Stimulated activated CD8-positive, alpha-beta memory T cell treated with anti-CD3 and anti-CD28 coated beads, Interleukin-7, amount 100 ng/mL, for 48 hours (primary cell): ENCODE measurements at places on chromosomes 3 and 15.

- DNase-seq = no peak
Measured at GRCh38 chr3:55623786-55624185, 136.7 kb upstream of the WNT5A start.

DNA sequence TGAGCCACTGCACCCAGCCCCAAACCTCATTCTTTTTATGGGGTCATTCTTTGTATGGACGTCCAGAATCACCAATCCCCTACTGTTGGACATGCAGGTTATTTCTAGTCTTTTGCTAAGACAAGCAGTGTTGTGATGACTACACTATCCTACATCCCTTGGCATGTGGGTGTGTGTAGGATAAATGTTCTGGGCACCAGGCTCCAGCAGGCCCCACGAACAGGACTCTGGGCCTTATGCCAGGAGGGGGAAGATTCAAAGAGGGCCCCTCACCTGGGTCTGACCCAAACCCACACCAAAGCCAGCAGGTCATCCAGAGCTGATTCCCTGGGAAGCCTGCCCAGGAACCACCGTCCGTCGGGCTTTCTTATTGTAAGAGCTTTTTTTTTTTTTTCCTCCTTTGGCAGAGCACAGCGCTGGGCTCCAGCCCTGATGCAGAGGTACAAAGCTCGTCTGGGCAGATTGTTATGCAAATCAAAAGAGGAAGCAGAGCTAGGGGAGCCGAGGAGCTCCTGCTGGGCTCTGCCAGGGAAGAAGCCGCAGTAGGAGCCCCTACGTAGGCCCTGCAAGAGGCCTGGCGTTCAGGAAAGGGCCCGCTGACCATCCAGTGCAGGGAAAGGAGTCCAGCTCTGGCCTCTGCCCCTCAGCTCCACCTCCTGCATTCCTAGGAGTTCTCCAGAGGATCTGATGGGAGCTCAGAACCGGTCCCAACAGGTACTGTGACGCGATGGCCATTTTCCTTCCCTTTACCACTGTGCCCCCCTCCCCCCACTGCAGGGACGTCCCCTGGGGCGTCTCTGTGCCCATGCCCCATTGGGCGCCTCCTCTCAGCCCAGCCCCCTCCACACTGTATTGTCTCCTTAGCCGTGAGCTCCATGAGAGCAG is 29.0 kb upstream of the FURIN start:
- DNase-seq = no peak

DNA sequence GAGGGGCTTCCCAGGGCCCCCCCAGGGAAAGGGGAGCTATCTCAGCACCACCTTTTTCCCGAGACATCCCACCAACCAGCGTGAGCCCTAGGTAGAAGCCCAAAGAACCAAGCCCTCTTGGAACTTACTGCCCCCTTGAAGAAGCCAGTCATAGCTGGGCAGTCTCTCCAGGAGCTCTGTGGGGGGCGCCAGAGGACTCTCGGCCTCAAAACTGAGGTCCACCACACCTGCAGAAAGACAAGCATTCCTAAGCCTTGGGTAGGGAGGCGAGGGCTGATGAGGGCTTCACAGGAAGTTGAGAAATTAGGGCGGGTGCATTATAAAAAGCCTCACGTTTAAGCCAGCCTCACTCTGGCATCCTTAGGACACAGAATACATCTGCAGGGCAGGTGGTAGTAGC is 9.0 kb downstream of the SSUH2 start:
- DNase-seq = no peak

- DNase-seq = no peak
Measured at GRCh38 chr15:93553167-93553935, 464.3 kb upstream of the RGMA start.

- no peak for DNase-seq
Measured at GRCh38 chr15:100713163-100713867, 110.9 kb downstream of the ASB7 start.

GRCh38 chr3:104717828-104718196 is 648.9 kb upstream of the ALCAM start:
- DNase-seq = no peak

- DNase-seq = no peak
Measured at GRCh38 chr3:122908251-122908650, 113.4 kb downstream of the SLC49A4 start.

DNA sequence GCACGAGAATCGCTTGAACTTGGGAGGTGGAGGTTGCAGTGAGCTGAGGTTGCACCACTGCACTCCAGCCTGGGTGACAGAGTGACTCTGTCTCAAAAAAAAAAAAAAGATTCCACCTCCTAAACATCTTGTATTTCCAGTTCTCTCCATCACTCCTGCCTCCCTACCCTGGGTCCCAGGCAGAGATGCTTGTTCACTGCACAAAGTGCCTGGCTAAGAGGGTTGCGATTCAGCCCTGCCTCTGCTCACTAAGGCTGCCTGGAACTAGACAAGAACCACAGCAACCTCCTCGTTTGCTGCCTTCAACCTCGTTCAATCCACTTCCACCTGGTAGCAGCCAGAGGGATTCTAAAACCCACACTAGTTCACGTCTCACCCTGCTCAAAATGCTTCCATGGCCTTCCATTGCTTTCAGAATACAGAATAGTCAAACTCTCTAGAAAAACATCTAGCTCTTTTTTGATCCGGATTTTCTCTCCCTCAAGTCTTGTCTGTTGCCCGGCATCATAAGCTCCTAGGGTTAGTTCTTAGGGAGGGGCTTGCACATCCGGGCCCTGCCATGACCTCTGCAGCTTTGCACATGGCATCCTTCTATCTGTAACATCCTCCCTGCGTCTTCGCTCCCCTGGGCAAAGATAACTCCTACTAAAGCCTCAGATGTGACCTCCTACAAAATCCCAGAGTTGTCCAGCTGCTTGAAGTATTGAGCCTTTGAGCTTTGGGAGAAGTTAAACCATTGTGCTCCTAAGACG is 1.0 kb upstream of the MCM2 start:
- no peak for DNase-seq

GRCh38 chr3:47359323-47359722 is 21.5 kb upstream of the PTPN23 start:
- DNase-seq = no peak

GRCh38 chr3:66723231-66723630 is 222.4 kb upstream of the LRIG1 start:
- no peak for DNase-seq

DNA sequence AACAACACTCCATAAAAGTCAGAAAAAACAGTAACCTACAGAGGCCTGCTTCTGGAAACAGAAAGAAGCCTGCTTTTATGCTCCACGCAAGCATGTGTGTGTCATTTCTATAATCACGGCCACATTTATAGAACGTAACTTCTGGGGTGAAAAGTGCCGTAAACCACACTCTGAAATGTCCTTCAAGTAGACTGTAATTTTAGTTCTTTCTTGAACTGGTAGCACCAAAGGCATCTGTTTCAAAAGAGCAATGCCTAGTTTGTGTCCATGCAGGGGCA is 19.5 kb upstream of the CMTM7 start:
- DNase-seq = no peak

DNA sequence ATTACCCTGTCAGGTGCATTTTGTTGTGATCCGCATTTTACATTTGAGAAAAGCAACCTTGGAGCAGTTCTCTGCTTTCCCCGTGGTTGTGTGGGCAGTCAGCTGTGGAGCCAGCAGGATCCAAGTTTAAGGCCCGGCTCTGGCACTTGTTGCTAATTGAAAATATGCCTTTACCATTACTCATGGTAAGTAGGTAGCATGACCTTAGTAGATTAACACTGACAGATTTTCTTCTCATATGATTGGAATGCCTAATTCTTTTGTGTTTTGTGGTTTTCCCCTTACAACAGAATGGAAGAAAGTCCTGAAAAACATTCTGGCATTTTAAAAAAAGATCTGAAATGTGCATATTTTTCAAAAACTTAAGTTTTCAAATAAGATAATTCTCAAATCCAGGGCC is 246.5 kb upstream of the LRRN1 start:
- no peak for DNase-seq

DNA sequence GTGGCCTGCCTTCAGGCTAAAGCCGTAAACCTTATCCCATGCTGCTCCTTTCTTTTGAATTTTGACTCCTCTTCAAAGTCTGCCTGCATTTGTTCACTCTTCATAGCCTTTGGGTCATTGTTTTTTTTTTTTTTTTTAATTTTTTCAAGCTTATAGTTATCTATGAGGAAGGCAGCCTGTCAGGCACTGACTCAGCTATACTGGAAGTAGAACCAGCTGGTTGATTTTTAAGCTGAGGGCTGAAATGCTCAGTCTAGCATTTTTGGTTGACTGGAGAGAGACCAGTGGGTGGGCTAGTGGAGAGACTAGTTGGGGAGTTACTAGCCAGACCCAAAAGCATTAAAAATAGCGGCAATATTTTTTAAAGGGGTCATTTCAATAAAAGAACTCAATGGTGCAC is 44.1 kb downstream of the C3orf20 start:
- DNase-seq = no peak

DNA sequence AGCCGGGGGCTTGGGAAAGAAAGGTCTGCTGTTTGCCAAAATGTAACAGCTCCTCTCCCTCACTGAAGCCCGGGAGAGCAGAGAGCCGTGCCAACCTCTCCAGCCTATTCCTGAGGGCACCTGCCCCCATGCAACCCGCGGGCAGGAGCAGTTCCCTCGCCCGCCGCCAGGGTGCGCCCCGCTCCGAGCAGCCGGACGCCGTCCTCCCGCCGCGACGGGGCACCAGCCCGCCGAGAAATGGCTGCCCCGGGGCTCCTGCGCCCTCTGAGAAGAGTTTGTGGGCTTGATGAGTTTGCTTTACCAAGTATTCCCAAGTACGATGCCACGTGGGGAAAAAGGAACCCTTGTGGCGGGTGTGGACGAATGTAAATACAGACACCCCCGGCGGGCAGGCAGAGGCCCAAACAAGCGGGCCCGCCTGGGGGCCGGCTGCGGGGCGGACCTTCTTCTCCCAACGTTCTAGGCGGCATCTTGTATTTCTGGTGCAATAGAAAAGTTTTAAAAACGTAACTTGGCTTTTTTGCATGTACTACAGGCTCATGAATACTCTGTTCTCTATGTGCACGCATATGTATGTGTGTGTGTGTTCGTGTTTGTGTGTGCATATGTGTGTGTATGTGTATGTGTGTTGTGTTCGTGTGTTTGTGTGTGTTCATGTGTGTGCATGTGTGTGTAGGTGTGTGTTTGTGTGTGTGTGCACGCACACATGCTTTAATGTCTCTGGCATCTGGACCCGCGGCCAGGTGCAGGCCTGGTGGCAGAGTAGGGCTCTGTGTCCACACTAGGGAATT is 162.9 kb downstream of the CHSY1 start:
- peak; percentile 58 for DNase-seq

DNA sequence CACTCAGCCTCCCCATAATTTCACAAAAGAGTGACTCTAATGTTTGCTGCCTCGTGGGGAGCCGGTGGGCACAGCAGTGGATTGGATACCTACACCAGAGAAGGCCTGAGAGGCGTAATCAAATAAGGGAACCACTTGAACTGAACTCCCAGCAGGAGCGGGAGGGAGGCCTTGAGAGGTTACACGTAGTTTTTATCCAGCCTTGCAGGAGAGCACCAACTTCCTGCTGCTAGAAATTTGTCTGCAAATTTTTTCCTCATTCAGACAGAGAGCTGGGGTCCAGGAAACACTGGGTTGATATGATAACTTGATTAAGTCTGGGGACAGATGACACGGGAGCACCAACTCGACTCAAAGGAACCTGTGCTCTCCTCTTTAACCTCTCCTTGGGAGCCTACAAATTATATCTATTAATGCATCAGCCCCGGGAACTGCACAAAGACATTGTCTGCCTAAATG is 69.8 kb downstream of the HES1 start:
- DNase-seq = no peak

DNA sequence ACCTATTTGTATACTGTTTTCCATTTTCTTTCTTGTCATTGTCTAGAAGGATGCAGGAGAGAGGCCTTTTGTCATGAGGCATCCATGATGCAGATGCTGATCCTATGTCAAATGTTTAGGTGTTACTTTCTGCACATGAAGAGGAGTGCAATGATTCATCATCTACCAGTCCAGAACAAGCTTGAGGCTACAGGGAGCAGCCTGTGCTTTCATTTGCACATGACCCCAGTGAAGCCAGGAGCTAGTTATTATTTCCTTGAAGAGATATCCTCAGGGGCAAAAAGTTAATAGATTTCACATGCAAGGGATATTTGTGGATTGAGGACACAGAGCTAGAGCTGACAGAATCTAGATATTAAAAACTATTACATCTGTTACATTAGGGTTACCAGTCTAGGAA is 204.4 kb upstream of the TGFBR2 start:
- no peak for DNase-seq

- DNase-seq = no peak
Measured at GRCh38 chr3:73839032-73839431, 214.3 kb upstream of the PDZRN3 start.

- DNase-seq = no peak
Measured at GRCh38 chr3:29410220-29410619, 129.3 kb downstream of the RBMS3 start.

- no peak for DNase-seq
Measured at GRCh38 chr3:88611826-88612326, 462.1 kb downstream of the C3orf38 start.

DNA sequence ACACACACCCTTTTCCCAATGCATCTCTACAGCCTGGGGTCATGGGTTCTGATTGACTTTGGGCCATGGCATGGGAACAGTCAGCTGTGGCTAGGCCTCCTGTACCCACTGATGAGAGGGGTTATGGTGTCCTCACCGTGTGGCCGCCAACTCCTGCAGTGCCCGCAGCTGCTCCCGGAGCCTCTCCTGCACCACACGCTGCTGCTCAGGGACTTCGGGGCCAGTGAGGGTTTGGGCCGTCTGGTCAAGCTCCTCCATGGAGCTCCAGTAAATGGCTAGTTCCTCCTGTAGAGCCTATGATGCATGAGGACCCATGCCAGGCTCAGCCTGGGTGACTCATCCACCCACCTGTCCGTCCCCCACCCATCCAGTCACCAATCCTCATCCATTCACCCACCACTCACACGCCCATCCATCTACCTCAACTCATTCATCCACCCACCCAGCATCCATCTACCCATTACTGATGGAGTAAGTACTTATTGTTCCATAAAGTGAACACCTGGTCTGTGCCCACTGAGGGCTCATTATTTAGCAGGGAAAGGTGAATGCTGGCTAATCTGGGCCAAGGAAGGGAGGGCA is 21.6 kb downstream of the SPTBN5 start:
- no peak for DNase-seq

DNA sequence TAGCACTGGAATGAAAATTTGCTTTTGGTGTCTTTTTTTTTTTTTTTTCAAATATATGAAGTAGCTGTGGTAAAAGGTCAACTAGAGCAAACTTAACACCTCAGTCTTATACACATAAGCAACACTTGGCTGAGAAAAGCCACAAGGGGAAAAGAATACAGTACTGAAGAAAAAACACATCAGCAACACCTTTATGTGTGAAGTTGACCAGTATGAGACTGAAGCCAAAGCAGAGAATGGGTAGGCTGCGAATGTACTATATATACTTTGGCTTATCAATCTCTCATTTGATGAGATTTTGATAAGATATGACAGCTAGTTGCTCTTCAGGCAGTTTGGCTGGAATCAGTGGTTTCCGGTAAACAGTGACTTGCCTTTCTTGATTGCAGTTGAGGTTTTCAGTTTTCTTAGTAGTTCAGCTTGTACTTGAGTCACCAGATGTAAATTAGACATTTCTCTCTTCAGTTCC is 22.0 kb upstream of the ZCWPW2 start:
- no peak for DNase-seq

DNA sequence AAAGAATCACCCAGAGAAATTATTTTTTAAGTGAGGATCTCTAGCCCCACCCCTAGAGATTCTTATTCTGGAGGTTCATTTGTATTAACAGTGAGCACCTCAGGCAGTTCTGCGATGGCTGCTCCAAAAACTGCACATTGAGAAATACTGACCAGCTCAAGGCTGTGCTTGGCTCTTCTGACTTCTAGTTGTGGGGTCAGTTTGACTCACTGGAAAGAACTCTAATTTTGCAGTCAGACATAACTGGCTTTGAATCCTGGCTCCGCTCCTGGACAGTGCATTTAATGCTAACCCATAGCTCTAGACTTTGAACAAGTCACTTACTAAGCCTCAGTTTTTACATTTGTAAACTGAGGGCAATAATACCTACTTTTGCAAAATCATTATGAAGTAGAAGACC is 123.6 kb upstream of the SKOR1 start:
- no peak for DNase-seq
